Activated naive CD4-positive, alpha-beta T cell treated with anti-CD3 and anti-CD28 coated beads, Interleukin-2, amount 50 U/mL, for 16 hours (primary cell): ENCODE measurements at places on chromosomes 5 and 9.

DNA sequence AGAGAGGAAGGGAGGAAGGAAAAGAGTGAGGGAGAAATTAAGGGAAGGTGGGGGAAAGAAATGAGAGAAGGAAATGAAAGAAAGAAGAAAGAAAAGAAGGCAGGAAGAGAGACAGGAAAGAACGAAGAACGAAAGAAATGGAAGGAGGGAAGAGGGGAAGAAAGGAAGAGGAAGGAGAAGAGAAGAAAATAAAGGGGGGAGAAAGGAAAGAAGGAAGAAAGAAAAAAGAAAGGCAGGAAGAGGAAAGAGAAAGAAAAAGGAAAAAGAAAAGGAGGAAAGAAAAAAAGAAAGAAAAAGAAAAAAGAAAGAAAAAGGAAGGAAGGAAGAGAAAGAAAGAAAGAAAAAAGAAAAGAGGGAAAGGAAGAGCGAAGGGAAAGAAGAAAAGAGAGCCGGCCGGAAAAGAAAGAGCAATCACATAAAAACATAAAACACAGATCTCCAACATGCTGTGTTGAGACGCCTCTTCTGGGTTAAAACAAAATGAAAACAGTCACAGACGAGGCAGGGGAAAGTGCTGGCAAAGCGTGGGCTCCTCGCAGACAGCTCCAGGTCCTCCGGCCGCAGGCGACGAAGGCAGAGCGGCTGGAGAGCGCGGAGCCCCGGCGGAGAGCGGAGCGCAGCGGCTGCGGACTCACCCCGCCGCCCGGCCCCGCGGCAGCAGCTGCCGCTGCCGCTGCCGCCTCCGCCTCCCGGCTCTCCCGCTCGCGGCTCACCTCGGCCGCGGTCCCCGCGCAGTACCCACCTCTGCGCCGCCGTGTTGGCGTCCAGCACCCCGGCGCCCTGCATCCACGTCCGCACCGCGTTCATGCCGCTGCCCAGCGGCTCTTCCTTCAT lies 896 bp downstream of the EBF1 start:
- DNase-seq = peak; percentile 54

DNA sequence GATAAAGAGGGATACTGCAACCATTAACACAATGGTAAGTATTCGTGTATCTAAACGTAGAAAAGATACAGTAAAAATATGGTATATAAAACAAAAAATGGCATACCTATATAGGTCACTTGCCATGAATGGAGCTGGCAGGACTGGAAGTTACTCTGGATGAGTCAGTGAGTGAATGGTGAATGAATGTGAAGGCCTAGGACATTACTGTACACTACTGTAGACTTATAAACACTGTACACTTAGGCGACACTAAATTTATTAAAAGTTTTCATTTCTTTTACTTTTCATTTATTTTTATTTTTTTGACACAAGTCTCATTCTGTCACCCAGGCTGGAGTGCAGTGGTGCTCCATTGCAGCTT lies 14.1 kb downstream of the TDRD7 start:
- no peak for DNase-seq

DNA sequence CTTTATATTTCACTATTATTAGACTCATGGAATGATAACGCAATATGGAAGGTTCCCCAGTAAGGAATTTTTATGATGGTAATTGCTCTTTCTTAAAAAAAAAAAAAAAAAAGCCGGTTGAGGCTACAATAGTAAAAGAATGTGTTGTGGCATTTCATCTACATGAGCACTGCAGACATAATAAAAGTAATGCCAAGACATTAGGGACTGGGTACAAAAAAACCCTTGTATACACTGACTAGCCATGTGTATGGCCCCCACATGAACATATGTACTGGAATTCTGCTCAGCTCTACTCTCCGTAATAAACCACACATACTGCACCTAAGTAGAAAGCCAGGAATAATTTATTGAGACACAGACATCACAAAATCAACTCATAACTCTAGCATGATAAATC lies 218.4 kb downstream of the ADAMTS6 start:
- no peak for DNase-seq

DNA sequence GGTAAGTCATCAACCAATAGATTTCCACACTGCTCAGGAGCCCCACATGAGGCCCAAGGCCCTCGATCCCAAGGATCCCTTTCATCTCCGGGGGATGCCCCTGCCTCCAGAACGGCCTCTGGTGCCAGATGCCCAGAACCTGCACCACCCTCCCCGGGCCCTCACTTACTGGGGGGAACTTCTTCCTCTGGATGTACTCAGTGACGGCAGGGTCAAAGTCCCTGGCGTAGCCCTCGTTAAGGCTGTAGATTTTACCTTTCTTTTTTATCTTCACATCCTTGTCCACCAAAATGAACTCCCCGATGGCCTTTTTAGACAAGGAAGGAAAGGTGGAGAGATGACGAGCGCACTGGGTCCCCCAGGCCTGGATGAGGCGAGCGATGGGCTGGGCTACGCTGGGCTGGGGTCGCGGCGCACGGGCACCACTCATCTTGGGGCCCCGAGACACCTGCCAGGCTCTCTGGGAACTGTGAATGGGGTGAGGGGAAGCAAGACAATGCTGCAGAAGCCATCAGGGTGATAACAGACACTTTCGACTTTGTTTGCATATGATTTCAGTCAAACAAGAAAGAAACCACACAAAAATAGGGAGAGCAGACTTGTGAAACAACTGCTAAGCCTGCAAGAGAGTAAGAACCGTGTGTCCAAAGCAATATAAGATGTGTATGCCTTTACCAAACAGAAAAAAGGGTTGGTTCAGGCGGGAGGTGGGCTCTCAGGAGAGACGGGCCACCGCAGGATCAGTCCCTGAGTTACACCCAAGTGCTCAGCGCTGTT lies 13.2 kb upstream of the FBP2 start:
- DNase-seq = no peak

DNA sequence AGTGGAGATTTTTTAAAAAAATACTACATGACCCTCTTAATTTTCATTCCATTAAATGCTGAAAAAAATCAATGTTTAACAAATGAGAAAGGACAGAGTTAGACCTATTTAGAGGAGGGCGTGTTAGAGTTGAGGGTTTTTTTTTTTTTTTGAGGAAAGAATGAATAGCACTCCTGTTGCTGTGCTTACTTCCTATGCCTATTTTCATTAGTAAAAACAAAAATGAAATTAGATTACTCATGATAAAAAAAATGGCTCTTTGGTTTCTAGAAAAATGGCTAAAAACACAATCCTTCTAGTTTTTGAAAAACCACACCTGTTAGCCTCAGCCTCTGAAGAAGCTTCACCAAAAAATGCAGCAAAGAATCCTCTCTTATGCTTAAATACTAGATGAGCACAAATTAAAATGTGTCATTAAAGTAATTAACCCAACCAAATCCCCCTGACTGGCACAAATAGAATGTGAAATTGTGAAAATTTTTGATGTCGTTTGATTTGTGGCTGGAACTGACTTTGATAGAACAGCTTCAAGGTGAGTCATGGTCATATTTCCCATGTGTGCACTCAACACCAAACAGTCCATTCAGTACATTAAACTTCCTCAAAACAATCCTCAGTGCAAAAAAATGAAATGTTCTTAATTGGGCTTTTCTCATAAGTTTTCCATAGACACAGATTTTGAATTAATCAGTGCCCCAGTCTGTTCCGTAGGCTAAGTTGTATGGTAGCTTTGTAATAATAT lies 98.0 kb downstream of the MACIR start:
- DNase-seq = no peak

DNA sequence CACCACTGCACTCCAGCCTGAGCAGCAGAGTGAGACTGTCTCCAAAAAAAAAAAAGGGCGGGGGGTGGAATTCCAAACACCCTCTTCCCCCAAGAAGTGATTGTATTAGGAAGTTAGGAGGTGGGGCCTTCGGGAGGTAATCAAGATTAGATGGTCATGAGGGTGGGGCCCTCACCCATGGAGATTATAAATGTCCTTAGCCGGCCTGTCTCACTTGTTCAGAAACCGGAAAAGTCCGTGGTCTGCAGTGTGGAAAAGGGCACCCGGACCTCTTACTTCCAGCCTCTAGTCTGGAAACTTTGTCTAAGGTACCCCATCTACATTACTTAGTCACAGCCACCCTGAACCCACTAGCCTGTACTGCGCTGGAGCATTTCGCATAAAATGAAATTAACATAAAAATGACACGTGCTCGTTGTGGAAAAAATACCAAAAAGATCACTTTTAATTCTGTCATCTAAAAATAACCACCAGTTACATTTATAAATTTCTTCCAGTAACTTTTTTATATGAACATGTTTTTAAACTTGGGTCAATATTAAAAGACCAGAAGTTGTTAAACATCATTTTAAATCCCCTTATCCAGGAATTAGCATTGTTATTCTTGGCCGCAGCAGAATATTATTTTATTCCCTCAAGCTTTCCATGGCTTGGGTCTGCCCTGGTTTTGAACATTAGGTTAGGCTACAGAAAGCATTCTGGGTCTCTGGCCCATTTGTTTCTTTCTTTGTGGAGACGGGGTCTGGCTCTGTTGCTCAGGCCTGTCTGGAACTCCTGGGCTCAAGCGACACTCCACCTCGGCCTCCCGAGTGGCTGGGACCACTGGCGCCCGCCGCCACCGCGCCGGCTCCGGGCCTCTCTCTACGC lies 1.2 kb upstream of the CKS2 start:
- no peak for DNase-seq

DNA sequence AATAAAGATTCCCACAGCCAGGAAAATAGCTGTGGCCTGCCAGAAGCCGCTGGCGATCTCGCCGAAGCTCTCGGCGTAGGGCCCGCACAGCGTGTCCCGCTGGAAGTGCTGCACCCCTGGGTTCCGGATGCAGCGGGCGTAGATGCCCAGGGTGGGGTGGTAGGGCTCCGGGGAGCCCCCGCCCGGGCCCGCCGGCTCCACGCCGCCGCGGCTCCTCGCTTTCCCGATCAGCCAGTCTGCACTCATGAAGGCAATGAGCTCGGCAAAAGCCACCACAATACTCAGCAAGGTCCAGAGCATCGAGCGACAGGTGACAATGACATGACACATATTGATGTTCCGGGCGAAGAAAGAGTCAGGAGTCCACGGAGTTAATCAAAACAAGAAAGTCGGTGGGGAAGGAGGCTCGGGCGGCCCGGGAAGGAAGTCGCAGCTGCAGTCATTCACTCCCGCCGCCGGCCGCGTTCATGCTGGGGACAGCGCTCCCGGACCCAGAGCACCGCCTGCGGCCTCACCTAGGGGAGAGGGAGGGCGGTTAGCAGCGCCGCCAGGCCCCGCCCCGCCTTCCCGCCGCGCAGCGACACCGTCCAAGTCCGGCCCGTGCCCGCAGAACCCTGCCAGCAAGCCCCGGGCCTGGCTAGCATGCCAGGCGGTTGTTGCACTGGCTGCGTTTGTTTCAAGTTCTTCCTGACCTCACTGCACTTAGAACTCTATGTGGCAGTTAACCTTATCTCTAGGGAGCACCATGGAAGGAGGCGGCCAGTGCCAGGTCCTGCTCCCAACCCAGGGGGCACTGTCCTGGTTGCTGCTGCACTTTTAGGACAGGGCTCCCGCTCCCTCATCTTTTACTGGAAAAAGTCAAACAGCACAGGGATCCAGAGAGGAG lies 138.4 kb downstream of the LHFPL2 start:
- DNase-seq = peak; percentile 17

- DNase-seq = no peak
Measured at GRCh38 chr9:28801144-28801799, 1228.0 kb upstream of the C9orf72 start.

DNA sequence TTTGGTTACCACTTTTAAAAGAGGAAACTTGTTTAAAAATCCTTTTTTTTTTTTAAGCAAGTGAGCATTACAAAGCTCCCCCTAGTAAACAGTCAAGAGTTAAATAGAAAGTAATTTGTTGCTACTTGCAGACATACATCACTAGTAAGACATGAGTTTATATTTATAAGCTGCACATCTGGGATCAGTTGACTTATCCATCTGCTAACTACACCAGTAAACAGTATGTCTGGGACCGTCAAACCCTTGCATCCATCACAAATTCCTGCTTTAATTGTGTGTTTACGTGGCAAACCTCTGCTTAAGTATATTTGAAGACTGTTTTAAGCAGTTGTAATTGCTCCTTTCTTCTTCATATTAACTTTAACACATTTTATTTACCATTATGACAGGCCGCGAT lies 146.8 kb downstream of the EBF1 start:
- DNase-seq = no peak

- DNase-seq = no peak
Measured at GRCh38 chr5:52802974-52803336, 15.2 kb downstream of the ITGA1 start.

DNA sequence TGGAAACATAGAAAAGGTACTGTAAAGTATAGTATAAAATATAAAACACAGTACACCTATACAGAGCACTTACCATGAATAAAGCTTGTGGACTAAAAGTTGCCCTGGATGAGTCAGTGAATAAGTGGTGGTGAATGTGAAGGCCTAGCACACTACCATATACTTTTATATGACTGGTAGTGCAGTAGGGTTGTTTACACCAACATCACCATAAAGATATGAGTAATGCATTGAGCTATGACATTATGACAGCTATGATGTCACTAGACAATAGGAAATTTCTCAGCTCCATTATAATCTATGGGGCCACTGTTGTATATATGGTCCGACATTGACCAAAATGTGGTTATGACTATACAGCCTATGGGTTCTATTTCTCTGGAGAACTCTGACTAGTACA lies 291.8 kb upstream of the ACTBL2 start:
- no peak for DNase-seq

- DNase-seq = no peak
Measured at GRCh38 chr5:151454166-151454565, 6.8 kb downstream of the SLC36A1 start.

- DNase-seq = no peak
Measured at GRCh38 chr5:83036991-83037575, 40.1 kb downstream of the TMEM167A start.

- no peak for DNase-seq
Measured at GRCh38 chr5:118752969-118753368, 235.4 kb downstream of the DTWD2 start.

- no peak for DNase-seq
Measured at GRCh38 chr9:33661176-33661575, 134.2 kb upstream of the PRSS3 start.

DNA sequence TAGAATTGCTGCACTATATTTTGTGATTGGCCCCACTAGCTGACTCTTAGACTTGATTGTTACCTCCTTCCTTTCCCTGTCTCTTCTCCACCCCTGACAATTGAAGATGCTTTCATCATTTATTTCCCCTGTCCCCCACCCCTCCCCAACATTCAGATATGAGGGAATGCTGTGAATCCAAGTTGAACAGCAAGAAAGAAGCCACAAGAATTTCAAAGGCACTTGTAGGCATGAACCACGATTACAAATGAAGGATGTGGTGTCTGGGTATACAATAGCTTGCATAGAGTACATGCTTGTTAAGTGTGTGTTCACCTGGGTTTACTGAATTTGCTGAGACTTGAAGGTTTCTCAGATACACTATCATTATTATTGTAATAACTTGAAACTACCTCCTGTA lies 78.3 kb upstream of the TRIO start:
- no peak for DNase-seq

DNA sequence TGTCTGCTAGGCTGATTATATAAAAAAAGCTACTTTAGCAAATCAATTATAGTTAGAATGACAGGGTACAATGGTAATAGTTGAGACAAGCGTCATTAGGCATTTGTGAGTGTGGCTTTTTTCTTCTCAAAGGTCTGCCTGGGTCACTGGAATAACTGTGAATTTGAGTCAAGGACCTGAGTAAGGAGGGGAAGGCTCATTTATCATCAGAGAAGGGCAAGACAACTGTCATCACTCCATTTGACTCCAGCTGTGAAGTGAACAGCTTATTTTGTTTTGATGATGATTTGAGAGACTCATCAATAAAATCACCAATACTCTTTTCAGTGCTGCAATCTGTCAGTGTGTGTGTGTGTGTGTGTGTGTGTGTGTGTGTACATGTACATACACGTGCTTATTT lies 118.6 kb downstream of the MAT2B start:
- DNase-seq = no peak
